ENCODE measurements at places on chromosomes 12 and 14. TPM values are rescaled to one million over a fixed set of nuclear protein-coding genes. Genes with fewer than 3 reads are reported as not detected.
A peak's percentile ranks its signal among the peaks of the same experiment; 100 is the strongest.

PYGL gene
- total RNA-seq: 174 TPM

DNA sequence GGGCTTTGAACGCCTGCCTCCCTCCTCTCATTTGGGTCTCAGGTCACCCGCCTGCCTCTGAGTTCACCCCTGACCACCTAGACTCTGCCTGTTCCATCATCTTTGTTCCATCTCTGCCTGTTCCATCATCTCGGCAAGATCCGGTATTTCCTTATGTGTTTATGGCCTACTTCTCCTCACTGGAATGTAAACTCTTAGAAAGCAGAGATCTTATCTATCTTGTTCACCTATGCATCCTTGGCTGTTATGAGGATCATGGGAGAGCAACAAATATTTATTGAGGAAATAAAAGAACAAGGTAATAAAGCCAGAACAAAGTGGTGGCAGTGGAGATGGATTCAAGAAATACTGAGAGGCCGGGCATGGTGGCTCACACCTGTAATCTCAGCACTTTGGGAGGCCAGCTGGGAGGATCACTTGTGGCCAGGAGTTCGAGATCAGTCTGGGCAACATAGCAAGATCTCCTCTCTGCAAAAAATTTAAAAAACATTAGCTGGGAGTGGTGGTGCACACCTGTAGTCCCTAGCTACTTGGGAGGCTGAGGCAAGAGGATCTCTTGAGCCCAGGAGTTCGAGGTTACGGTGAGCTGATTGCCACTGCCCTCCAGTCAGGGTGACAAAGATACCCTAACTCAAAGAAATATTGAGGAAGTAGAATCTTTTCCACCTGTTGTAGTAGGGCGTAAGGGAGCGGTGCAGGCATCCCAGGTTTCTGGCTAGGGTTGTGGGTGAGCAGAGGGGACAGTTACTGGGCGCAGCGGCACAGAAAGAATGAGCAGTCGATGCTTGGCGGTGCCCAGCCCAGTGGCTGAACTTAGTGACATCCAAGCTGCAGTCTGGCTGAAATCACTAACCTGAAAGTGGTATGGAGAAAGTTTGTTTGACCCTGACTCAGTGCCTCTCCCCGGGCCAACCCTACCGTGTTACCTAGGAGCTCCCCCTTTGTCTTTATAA, 1.7 kb upstream of the KLC1 start:
- DNase-seq: peak; percentile 75

GRCh38 chr12:109618082-109618481, 44.5 kb downstream of the MVK start:
- no peak for DNase-seq

POTEG gene
- 0.12 TPM for total RNA-seq

GRCh38 chr12:51480978-51481377, 56.3 kb downstream of the SLC4A8 start:
- DNase-seq: no peak

GRCh38 chr12:94171595-94171930, 23.2 kb downstream of the PLXNC1 start:
- DNase-seq: no peak

- no peak for DNase-seq
Measured at GRCh38 chr12:31494455-31494854, 96.5 kb downstream of the DENND5B start.

DNA sequence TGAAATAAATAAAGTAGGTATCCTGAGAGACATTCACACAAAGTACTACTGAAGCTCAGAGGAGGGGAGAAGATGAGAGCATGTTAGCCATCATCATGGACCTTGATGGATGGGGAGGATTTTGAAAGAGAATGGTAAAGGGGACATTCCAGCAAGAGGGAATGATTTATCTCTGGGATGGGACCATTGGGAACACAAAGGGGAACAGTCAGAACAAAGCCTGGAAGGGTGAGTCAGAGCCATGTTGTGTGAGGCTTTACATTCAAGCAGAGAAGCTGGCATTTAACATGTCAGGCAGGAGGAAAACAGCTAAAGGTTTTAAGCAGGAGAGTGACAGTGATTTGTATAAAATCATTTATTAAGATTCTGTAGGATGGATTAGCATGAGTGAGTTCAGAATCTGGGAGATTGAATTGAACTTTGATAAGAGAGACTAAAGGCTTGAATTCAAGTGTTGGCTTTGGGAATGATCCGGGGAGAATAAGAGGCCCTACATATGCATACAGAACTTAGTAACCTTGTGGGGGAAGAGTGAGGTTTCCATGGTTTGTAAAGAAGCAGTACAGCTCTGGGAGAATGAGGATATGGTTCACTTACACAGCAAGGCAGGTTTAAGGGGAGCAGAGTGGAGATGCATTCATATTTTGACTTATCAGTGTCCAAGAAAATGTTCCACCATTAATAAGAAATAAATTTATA, 174.4 kb downstream of the SYT10 start:
- no peak for DNase-seq

RNF10 gene
- total RNA-seq: 79.7 TPM

SDS gene
- total RNA-seq: not detected

DNA sequence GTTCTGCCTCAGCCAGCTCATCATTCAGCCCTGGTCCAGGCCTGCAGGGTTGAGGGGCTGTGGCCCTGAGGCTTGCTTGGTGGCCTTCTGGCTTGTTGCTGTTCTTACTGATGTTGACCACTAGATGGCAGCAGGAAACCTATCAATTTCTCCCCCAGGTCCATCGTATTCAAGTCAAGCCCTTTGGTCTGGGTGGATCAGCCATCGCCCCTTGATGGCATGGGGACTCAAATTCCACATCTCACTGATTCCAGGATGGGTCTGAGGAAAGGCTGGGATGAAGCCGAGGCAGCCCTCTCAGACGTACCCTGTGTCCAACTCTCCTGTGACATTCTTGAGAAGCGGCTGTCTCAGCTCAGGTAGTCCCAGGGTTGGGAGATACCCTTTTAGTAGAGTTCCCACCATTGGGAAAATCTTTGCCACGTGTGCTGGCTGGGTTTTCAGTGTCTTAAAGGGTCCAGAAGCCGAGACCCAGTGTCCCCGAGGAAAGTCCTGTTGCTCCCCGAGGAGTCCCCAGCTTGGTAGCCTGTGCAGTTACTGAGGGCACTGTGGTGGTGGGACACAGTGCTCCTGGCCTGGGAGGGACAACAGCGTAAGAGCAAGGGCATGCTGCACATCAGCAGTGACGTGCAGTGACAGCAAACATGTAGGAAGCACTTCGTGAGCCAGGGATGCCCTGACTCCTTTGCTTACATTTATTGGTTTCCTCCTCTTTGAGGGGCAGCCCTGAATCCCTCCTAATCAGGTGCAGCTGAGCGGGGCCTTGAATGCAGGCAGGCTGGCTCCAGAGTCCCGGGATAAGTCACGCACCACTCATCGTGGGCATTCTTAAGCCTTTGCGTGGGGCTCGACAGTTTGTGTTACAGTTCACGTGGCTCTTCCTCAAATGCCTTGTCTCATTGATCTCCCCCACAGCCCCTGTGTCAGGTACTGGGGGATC, 58.6 kb downstream of the TSPAN9 start:
- peak; percentile 69 for DNase-seq

DNA sequence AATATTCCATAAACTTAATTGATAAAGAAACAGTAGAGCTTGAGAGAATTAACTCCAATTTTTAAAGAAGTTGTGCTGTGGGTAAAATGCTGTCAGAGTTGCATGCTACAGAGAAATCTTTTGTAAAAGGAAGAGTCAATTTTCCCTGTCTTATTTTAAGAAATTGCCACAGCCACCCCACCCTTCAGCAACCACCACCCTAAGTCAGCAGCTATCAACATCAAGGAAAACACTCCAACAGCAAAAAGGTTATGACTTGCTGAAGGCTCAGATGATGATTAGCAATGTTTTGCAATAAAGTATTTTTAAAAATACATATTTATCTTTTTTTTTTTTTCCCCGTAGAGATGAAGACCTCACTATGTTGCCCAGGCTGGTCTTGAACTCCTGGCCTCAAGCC, 6.5 kb upstream of the DRAM1 start:
- no peak for DNase-seq

GRCh38 chr12:92076101-92076500, 69.5 kb downstream of the BTG1 start:
- DNase-seq: no peak

GRCh38 chr12:47023311-47023710, 56.1 kb upstream of the PCED1B start:
- DNase-seq: no peak

AQP6 gene
- total RNA-seq: not detected

GRCh38 chr14:87996291-87996592, 3.3 kb upstream of the GALC start:
- no peak for DNase-seq

CLEC7A gene
- total RNA-seq: 0.40 TPM

GRCh38 chr14:20789230-20789813, 8.3 kb downstream of the RNASE6 start:
- no peak for DNase-seq

DNA sequence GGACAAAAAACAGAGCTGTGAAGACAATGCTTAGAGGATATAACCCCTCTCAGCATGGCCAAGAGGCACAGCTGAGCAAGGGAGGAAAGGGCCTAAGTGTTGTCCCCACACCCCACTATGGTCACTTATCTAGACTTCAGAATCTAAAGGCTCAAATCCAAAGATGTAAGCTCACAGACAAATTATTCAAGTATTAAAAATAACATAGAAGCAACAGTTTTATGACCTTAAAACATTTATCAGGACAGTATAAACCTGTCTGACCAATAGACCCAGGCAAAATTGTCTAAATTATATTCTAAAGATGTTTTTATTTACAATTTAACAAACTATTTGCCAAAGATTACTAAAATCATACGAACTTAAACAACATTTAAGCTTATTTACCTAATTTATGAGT, 28.1 kb upstream of the PRICKLE1 start:
- DNase-seq: peak; percentile 35

ETV6 gene
- 6.6 TPM for total RNA-seq

- peak; percentile 66 for DNase-seq
Measured at GRCh38 chr12:131264635-131265034, 310.9 kb downstream of the ADGRD1 start.

IRAK4 gene
- 5.6 TPM for total RNA-seq

DNA sequence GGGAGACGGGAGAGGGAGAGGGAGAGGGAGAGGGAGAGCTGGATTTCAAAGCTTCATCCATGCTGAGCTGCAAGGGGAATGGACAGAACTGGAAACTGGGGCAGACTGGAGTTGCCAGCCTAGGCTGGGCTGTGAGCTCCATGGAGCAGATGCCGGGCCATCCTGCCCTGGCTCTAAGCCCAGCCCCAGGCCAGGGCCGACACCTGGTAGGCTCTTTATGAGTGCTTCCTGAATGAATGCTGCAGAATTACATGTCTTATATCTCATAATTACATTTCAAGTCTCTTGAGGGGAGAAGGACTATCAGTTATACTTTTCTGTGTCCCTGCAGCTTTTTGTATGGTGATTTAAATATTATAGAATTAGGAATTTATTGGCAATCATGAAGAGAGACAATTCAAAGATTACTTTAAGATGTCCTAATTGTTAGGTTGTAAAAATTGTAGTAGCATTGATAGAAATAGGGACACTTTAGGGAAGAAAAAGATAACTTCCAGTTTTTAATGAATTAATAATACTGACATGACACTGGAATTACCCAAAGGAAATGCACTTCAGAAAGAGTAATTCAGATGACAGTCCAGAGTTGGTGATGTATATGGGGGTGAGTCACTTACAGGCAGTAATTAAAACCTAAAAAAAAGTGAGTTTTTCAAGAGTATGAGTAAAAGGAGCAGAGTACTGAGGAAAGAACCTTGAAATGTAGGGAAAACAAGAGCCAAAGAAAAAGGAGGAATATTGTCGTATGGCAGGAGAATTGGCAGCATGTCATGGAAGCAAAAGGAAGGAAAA, 29.0 kb downstream of the SCYL2 start:
- DNase-seq: no peak

DNA sequence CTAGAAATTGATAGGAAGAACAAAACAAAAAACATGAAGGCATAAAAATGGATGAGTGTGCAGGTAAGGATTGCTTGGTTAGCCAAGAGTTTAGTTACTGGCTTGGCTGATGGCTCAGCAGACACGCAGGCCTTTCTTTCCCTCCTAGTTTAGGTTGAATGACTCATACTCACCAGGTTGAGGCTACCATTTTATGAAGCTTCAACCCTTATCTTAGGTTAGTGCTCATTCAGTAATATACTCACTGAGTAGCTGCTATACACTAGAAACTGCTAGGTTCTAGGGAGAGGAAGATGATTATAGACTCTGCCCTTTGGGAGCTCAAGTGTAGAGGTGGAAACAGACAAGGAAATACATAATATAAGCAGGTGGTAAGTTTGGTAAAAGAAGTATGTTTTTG, 6.0 kb downstream of the P3H3 start:
- DNase-seq: no peak

DNA sequence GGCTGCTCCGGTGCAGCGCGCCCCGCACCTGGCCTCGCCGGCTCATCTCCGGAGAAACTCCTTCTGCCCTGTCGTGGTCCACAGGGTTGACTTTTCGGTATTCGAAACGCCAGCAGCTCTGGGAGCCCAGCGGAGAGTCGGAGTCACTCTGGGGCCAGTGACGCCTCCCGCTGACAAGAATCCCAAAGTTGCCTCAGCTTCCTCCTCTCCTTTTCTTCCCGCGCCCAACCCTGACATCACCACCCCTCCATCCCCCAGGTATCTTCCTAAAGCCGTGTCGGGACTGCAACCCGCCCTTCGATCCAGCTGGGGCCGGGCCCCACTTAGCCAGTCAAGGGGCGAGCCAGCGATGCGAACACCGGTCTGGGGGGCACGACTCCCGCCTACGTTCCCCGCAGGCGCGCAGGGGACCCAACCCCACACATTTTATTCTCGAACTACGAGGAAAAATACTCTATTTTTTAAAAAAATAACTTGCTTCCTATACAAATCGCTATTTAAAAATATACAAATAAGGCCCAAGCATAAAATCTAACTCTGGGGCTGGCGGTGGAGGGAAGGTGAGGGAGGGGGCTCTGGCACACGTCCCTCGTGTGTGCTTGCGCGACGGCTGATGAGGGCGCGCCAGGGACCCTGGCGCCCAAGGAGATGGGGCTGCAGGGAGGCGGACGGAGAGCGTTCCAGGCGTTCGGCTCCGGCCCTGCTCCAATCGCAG, 2.1 kb downstream of the NKX2-8 start:
- DNase-seq: no peak

GRCh38 chr14:47039336-47039735, 387.8 kb upstream of the RPL10L start:
- DNase-seq: no peak

GRCh38 chr14:22520796-22521195, 68.2 kb downstream of the DAD1 start:
- no peak for DNase-seq

GRCh38 chr14:59363531-59364226, 101.5 kb downstream of the GPR135 start:
- peak; percentile 98 for DNase-seq
